ENCODE measurements at places on chromosomes 11 and 22.
A peak's percentile ranks its signal among the peaks of the same experiment; 100 is the strongest.

DNA sequence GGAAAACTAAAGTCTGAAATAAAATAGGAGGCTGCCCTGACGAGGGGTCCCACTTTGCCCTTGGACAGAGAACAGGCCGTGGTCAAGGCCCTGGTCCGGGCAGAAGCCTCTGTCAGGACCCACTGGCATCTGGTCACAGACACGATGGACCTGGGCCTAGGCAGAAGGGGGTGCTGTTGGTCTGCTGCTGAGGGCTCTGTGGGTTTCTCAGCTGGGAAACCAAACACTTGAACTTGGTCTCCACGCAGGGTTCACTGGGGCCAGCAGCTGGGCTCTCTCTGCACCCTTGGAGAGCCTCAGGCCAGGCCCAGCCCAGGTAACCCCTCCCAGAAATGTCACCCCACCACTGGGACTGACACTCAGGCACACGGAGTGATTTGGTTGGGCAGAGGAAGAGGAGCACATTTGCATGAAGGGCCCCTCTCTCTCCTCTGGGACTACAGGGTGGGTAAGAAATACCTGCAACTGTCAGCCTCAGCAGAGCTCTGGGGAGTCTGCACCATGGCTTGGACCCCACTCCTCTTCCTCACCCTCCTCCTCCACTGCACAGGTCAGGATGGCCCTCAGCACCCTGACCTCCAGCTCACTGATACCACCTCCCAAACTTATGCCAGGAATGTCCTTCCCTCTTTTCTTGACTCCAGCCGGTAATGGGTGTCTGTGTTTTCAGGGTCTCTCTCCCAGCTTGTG is 48.1 kb upstream of the TOP3B start:
- DNase-seq: no peak

DNA sequence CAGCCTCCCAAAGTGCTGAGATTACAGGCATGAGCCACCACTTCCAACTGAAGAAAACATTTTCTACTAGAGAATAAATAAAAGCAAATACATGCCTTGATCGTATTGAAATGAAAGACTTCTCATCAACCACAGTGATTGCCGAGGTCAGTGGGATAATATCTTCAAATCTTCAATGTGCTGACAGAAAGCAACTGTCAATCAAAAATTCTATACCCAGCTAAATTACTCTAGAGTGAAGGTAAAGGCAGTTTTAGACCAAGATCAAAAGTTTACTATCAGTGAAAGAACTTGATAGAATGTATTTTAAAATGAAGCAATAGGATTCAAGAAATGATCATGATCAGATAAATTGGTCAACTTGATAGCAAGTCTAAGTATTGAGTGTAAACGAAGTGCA is 130.6 kb downstream of the BRD1 start:
- DNase-seq: no peak

- no peak for DNase-seq
Observed at GRCh38 chr11:33256813-33257159, 395 bp upstream of the HIPK3 start.

DNA sequence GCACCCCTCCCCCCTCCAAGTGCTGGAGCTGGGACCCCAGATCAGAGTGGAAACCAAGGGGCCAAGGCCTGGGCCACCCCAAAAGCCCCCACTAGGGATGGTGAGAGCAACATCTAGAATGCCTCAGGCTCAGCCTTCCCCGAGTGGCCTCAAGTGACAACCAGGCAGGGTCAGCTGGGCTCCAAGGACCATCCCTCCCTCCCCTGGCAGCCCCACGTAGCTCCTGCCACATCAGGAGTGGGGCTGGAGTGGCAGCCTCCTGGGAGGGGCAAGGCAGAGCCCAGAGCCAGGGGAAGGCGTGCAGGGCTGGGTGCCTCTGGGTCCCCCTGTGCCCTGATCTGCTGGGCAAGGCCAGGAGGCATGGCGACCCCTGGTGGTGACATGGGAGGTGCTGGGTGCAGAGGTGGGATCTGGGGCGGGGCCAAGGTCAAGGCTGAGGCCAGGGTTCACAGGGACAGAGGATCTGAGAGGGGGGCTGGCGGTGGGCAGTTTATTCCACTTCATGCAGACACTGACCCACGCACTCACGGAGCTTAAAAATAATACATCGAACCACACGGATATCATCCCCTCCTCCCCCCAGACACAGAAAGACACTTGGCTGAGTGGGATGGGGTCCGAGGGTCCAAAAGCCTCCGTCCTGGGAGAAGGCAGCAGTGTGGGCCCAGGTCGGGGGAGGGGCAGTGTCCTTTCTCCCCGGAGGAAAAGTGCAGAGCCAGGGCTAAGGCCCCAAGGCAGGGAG is 15.8 kb upstream of the EHD1 start:
- peak; percentile 12 for DNase-seq

GRCh38 chr11:35141571-35141971 is 2.6 kb downstream of the CD44 start:
- DNase-seq: no peak

DNA sequence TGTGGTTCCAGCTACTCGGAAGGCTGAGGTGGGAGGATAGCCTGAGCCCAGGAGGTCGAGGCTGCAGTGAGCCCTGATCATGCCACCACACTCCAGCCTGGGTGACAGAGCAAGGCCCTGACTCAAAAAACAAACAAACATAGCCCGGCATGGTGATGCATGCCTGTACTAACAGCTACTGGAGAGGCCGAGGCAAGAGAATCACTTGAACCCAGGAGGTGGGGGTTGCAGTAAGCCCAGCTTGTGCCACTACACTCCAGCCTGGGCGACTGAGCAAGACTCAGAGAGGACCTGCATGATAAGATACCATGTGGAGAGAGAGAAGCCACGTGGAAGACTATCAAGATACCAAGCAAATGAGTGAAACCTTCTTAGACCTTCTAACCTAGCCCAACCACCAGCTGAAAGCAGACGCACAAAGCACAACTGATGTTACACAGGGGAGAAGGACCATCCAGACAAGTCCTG is 36.1 kb downstream of the AMBRA1 start:
- DNase-seq: no peak

Measured in NCI-H446 treated with DMSO at 0.1 percent for 48 hours (cell line).